ENCODE measurements at places on chromosomes 2 and 18.

DNA sequence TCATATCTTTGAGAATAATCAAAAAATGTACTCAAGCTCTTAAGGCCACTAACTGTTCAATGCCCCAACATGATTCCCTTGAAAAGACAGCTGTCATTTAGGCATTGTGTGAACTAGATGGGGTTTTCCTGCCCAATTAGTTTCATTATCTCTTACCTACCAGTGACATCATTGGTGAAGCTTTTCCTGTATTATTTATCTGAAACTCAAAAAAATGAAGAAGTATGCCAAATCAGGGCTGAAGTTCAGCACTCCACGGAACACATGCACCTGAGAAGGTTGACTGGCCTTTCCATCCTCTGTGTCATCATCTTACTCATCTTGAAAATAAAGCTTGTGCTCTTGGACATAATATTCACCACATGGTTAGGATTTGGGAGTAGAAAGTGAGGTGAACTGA is 126.4 kb downstream of the TXNL1 start:
- no peak for DNase-seq

- DNase-seq: no peak
These were observed 22.1 kb upstream of the CCDC150 start for GRCh38 chr2:196617430-196617829.

DNA sequence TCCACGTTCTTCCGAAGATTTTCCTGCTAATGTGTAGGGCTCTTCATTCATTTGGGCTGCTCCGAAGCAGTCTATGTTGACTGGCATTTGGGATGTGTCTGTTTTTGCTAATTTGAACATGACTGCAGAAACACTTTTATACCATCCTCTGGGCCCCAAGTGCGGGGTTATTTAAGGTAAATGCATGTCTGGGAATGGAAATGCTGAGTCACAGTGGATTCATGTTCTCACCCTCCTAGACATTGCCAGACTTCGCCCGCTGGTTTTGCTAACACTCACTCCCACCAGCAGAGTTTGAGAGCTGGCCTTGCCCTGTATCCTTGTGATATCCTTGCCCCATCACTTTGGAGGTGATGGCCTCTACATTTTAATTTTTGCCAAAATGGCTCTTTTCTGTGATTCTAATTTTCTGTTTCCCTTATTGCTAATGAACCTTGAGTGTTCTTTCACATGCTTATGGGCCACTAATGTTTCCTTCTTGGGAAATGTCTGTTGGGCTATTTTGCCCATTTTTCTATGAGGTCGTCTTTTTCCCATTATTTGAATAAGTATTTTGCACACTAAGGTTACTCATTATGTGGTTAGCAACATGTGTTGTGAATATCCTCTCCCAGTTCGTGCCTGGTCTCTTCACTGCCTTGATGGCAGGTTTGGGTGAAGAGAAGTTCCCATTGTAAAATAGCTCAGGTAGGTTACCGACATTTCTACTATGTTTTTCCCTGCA is 204.1 kb downstream of the GLI2 start:
- DNase-seq: no peak

DNA sequence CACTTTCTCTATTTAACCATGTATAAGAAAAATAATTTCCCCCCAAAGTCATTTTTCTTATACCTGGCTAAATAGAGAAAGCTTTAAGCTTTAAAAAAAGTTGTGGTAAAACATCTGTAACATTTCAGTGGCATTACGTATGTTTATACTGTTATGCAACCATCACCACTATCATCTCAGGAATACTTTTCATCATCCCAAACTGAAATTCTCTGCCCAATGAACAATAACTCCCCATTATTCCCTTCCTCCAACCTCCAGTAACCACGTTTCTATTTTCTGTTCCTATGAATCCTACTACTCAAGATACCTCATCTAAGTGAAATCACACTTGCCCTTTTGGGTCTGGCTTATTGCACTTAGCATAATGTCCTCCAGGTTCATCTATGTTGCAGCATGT is 1.7 kb upstream of the SLC3A1 start:
- no peak for DNase-seq

GRCh38 chr2:166344286-166345113 is 31.2 kb downstream of the SCN9A start:
- no peak for DNase-seq

DNA sequence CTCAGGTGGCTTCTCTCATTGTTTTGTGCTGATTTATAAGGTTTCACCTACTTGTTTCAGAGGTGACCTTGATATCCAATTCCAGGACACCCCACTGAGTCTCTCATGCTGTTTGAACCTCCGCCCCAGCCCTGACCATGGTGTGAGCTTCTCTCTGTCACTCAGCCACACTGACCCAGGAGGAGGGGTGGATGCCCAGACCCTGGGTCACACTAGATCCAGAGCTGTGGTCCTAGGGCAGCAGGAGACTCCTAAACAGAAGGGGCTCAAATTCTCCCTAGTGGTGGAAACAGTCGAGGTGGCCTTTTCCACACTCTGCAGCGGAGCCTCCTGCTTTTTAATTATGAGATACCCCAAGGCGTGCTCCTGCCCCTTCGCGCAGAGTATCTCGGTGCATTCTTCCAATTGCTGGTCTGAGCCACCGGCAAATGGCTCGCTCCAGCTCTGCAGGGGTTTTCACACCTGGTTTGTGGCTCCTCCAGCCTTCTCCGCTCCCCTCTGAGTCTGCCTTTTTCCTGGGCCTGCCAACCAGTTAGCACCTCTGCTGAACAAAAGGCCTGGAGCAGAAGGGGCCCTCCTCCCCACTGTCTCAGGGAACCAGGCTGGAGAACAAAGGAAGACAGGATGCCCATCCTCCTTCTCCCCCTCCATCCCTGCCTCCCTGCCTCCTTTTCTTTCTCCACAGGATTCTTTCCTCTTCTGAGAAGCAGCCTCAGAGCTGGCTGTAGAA is 147.3 kb upstream of the SPRED2 start:
- no peak for DNase-seq

GRCh38 chr2:210199186-210199765 is 26.0 kb downstream of the ACADL start:
- no peak for DNase-seq

- peak; percentile 62 for DNase-seq
These were observed 615 bp downstream of the ADNP2 start for GRCh38 chr18:80109676-80110078.

GRCh38 chr2:95380280-95380679 is 22.2 kb upstream of the FAHD2A start:
- no peak for DNase-seq

GRCh38 chr18:27382567-27383216 is 197.6 kb upstream of the CHST9 start:
- no peak for DNase-seq

DNA sequence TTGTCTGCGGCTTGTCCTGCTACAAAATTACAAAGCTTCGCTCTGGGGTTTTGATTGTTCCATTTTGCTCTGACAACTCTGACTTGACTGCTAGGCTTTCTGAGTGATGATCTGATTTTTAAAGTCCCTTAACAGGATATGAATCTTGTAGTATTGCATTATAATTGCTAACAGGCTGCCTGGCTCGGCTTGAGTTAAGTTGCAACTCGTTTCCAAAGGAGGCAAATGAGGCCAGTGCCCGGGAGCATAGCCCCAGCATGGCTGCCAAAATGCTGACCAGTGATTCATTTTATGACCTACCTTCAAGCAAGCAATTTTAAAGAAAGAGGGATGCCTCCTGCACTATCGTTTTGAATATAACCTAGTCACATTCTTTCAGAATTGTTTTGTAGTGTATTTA is 135.4 kb downstream of the COL6A3 start:
- DNase-seq: no peak

GRCh38 chr2:28635191-28635611 is 116.4 kb upstream of the PPP1CB start:
- no peak for DNase-seq

- DNase-seq: no peak
These were observed 114.6 kb upstream of the THUMPD2 start for GRCh38 chr2:39893616-39894015.

GRCh38 chr18:47427923-47428637 is 176.6 kb upstream of the SKOR2 start:
- DNase-seq: no peak

DNA sequence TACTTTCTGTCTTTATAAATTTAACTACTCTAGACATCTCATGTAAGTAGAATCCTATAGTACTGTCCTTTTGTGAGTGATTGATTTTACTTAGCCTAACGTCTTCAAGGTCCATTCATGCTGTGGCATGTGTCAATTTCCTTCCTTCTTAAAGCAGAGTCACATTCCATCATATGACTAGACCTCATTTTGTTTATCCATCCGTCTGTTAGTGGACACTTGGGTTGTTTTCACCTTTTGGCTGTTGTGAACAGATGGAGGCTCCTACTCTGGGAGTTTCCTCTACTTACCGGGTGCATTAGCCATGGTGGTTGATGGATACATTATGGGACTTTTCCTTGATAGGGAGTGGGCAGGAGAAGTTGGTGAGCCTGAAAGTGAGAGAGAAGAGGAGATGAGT is 6.4 kb upstream of the PDIA6 start:
- DNase-seq: no peak

- DNase-seq: no peak
These were observed 67.4 kb downstream of the MOGAT1 start for GRCh38 chr2:222738809-222739208.

DNA sequence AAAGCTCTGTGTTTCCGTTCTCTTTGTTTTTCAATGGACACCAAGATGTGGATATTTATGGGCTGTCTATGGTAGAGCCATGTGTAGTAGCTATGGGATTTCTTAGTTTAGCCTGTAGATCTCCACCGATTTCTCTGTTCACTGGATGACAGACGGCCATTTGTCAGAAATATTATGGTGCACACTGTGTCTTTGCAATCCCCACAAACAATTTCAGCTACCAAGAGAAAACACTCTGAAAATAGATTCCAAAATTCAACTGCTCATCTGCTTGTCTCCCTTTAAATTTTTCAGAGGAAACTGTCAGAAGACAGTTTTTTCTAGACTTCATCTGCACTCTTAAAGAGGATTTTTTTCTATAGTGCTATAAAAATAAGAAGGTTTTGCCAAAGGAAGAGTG is 166.8 kb downstream of the CD226 start:
- DNase-seq: no peak

DNA sequence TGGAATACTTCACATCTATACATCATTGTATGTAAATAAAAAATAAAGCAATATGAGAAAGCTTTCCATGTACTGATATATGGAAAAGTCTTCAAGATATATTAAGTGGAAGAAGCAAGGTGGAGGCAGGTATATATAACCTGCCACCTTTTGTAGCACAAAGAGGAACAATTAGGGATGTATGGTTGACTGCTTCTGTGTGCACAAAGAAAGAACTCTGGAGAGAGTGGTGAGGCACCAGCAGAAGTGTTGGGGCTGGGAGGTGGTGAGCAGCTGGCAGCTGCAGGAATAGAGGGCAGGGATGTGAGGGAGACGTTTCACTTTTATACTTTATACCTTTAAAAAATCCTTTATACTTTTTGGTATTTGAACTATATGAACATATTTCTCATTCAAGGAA is 26.1 kb downstream of the KIF5C start:
- DNase-seq: no peak

GRCh38 chr2:109345653-109346480 is 216.9 kb downstream of the SH3RF3 start:
- no peak for DNase-seq

- no peak for DNase-seq
These were observed 389.5 kb upstream of the NRP2 start for GRCh38 chr2:205292665-205293295.

DNA sequence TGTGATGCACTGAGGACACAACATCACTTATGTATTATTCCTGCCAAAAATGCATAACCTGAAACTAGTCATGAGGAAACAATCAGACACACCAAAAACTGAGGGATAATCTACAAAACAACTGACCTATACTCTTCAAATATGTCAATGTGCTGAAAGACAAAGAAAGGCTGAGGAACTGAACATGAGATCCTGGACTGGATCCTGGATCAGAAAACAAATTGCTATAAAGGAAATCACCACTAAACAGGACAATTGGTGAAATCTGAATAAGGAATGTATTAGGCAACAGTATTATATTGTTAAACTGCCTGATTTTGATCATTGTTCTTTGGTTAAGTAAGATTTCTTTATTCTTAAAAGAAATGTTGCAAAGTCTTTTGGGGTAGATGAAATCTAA is 28.8 kb downstream of the CUL3 start:
- no peak for DNase-seq

GRCh38 chr2:170222842-170223241 is 44.9 kb downstream of the MYO3B start:
- DNase-seq: no peak

DNA sequence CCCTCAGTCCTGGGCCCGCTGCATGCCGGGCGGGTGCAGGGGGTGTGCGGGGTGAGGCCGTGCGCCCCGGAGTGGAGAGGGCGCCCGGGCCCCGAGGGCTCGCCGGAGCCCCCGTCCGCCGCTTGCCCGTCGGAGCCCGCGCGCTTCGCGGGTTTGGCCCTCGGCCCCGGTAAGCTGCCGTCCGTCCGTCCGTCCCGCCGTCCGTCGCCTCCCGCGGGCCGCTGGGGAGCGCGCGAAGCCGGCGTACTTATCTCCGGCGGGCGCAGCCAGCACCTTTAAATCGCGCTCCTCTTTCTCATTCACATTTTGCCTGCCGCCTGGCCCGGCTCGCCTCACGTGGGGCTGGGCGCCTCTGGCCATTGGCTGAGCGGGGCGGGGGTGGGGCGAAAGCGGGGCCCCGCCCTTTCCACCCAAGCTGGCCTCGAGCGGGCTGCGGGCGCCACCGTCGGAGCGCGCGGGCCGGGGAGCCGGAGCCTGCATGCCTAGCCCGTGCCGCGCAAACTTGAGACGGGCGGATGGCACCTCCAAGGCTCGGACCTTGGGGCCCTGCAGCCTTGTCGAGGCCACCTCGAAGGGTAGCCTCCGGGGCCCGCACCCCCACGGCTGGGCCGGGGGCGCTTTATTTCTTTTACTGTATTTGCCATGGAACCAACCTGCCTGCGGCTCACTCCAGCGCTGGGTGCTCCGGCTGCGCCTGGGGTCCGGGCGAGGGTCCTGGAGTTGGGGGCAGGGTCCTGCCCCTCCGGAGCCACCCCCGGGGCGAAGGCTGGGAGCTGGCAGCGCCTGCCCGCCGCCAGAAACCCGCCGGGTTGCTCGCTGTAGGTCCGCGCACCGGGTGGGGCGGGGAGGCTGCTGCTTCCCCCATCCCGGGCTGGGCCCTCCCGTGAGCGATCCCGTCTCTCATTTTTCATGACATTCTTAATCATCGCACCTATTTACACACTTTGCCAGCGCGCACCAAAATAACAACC is at the start of gene GBX2:
TSS of gene GBX2 (minus strand) at position 277 of the 971 bp plus-strand sequence. CDS start 415 bp downstream, outside the sequence.
- DNase-seq: no peak

DNA sequence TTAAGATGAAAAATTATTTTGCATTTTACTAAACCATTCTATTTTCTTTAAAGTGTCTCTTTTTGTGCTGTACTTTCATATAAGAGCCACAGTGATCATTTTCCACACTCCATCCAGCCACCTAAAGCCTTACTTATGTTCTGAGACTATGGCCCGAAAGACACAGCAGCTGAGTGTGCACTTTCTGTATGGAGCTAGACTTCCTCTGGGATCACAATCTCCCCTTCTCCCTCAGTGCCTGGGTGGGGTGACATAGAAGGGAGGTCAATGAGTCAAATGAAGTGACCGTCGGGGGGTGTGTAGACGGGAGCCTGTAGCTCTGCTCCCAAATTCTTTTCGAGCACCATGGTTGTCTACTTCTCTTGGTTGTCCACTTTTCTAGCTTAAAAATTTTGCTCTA is 97.8 kb upstream of the ARL4C start:
- no peak for DNase-seq

GRCh38 chr2:230347659-230348305 is 20.8 kb downstream of the SP140L start:
- peak; percentile 56 for DNase-seq

GRCh38 chr2:192124571-192124970 is 70.2 kb downstream of the TMEFF2 start:
- DNase-seq: no peak
